Fibroblast of upper back skin (primary cell): ENCODE measurements at places on chromosomes 13 and 19.
A peak's percentile ranks its signal among the peaks of the same experiment; 100 is the strongest.

DNA sequence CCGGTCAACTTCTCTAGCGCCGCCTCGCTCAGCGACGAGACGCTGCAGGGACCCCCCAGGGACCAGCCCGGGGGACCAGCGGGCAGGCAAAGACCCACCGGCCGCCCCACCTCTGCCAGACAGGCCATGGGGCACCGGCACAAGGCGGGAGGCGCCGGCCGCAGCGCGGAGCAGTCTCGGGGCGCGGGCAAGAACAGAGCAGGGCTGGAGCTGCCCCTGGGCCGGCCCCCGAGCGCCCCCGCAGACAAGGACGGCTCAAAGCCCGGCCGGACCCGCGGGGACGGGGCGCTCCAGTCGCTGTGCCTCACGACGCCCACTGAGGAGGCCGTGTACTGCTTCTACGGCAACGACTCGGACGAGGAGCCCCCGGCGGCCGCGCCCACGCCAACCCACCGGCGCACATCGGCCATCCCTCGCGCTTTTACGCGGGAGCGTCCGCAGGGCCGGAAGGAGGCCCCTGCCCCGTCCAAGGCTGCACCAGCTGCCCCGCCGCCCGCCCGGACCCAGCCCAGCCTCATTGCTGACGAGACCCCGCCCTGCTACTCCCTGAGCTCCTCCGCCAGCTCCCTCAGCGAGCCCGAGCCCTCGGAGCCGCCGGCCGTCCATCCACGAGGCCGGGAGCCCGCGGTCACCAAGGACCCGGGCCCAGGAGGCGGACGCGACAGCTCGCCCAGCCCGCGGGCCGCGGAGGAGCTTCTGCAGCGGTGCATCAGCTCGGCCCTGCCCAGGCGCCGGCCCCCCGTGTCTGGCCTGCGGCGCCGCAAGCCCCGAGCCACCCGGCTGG, 11.3 kb downstream of the C19orf25 start:
- DNase-seq, result no peak

DNA sequence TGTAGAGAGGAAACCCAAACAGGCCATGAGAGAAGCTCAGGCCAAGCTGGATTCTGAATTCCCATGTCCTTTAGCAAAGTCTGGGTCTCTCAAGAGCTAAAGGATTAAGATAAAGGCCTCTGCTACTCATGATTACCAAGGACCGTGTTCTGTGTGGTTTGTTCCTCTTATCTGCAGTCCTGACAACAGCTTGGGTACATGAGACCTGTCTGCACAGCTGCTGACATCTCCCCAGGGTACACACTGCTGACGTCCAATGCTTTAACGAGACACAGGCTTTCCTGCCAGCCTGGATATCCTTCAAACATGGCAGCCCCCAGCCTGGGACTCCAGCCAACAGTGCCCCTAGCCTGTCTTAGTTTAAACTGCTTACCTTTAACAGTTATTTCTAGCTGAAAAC, 211.0 kb downstream of the SLC7A1 start:
- DNase-seq, result no peak

DNA sequence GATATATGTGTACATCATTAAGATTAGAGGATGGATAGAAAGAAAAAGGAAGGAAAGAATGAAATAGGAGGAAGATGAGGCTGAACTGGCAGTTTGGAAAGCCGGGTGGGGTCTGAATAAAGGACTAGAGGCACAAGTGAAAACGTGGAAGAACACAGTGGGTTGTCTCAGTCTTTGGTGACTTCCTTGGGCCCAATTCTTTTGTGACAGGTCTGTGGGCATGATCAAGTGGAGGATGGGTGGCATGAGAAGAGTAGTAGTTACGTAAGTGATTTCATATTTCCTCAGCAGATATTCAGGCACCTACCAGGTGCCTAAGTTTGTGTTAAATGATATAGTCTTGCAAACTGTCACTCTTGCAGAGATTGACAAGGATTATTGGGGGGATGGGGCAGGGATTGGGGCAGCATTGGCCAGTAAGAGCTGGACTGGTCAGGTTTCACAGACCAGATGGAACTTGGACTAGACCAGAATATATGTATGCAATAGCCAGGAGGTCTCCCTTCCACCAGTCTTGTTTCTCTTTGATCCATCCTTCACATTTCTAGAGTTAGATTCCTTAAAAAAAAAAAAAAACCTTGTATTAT, 2.7 kb downstream of the TPP2 start:
- DNase-seq, result no peak

GRCh38 chr13:49869519-49869918, 66.6 kb downstream of the SPRYD7 start:
- DNase-seq, result peak; percentile 13

DNA sequence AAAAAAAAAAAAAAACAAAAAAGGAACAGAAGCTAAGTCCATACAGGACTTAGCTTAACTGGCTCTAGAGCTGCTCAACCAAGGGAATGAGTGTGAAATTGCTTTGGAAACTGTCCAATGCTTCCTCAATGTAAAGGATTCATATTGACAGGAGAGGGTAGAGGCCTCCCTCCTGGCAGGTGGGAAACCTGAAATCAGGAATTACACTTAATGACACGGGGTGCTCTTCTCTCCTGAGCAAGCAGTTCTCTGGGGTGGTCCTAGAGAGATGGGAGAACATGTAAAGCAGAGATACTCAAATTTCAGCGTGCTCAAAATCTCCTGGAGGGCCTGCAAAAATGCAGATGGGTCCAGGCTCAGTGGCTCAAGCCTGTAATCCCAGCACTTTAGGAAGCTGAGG, 3.6 kb upstream of the MAG start:
- DNase-seq, result no peak

DNA sequence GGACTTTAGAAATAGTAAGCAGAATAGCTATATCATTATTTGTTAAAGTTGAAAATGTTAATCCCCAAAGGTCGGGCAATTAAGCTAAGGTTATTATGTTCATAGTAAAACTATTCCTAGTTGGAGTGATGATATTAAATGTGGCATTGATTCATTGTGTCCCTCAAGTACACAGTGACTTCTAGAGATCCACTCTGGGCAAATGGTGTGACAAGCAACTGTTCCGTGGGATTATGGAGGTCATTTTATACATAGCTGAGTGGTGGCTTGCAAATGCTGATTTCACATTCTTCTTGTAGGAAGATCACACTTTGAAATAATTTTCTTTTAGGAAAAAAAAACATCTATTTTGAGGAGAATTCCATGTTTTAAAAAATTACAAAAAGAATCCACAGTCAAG, 317.8 kb downstream of the ATP8A2 start:
- no peak for DNase-seq
